Activated naive CD8-positive, alpha-beta T cell treated with anti-CD3 and anti-CD28 coated beads for 36 hours (primary cell): ENCODE measurements at places on chromosomes 2 and 18. TPM values are rescaled to one million over a fixed set of nuclear protein-coding genes. Genes with fewer than 3 reads are reported as not detected.
A peak's percentile ranks its signal among the peaks of the same experiment; 100 is the strongest.

- DNase-seq: no peak
- H3K4me3 ChIP-seq: no peak overlapping the region
- no peaks in the 10 kb centered on the region for H3K27me3 ChIP-seq
- H3K27ac ChIP-seq: no peak overlapping the region
- no peaks in the 10 kb centered on the region for H3K4me1 ChIP-seq
Measured at GRCh38 chr2:211944572-211944971, 594.0 kb downstream of the ERBB4 start.

Gene ABCG5
- not detected for total RNA-seq

Gene HTRA2
- total RNA-seq: 59.3 TPM

- H3K4me1 ChIP-seq: peaks cover 55% of the 10 kb centered on the region
- H3K27me3 ChIP-seq: no peaks in the 10 kb centered on the region
- DNase-seq: no peak
- peaks cover 5% of the 10 kb centered on the region for H3K36me3 ChIP-seq
Measured at GRCh38 chr2:196268538-196269338, 97.4 kb upstream of the STK17B start.

GRCh38 chr2:188695953-188696352 is 278.2 kb upstream of the COL3A1 start:
- H3K4me1 ChIP-seq: no peaks in the 10 kb centered on the region
- H3K27me3 ChIP-seq: no peaks in the 10 kb centered on the region
- no peaks in the 10 kb centered on the region for H3K36me3 ChIP-seq
- DNase-seq: no peak
- H3K4me3 ChIP-seq: no peak overlapping the region

- H3K4me3 ChIP-seq: peak overlapping the region; percentile 95
- peak overlapping the region; percentile 82 for H3K27ac ChIP-seq
- peak; percentile 51 for DNase-seq
- peaks cover 17% of the 10 kb centered on the region for H3K36me3 ChIP-seq
- H3K4me1 ChIP-seq: peaks cover 34% of the 10 kb centered on the region
- H3K27me3 ChIP-seq: no peaks in the 10 kb centered on the region
Measured at GRCh38 chr2:112482309-112483041, 519 bp downstream of the TTL start.

Gene ALKAL2
- not detected for total RNA-seq
